ENCODE measurements at places on chromosomes 12 and 14.
A peak's percentile ranks its signal among the peaks of the same experiment; 100 is the strongest.

GRCh38 chr12:27653661-27654060 is 42.6 kb upstream of the REP15 start:
- no peak for DNase-seq

DNA sequence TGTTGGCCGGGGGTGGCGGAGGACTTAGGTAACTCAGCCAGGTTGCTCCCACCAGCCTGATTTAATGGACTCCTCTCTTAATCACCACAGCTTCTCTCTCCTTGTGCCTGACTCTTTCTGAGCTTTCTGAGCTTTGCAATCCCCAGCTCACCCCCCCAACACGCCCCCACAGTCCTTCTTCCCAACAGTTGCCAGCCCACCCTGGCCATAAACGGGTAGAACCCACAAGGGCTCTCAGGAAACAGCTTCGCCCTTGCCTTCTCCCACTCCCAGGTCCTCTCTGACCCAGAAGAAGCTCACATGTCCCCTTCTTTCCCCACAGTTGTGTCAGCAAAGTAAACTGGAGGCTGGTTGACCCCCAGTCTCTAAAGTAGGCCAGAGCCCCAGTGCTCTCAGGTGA is 32.9 kb downstream of the ZFP36L1 start:
- no peak for DNase-seq

- DNase-seq = no peak
These were observed 12.3 kb upstream of the C12orf71 start for GRCh38 chr12:27094726-27095125.

GRCh38 chr14:28077021-28077420 is 689.6 kb upstream of the FOXG1 start:
- DNase-seq = no peak

DNA sequence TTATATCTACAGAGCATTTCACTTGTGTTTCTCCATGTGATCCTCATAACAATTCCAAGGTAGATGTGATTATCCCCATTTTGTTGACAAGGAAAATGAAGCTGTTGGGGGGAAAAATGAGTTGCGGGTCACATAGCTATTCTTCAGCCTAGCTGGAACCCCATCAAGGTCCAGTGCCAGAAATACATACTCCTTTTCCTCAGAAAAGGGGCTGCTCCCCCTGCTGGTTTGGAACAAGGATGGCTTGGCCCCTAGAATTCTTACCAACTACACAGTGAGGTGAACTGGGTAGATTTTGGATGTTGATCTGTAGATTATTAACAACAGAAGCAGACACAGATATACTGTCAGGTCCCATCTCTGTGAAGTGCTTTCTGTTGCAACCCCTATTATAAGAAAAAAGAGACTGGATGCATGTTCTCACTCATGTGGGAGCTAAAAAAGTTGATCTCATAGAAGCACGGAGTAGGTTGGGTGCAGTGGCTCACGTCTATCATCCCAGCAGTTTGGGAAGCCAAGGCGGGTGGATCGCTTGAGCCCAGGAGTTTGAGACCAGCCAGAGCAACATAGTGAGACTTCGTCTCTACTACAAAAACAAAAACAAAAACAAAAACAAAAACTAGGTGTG is 8.9 kb downstream of the IKZF4 start:
- DNase-seq = no peak

GRCh38 chr12:131865180-131865875 is 29.1 kb upstream of the ULK1 start:
- no peak for DNase-seq

- DNase-seq = no peak
These were observed 382.5 kb upstream of the TMTC1 start for GRCh38 chr12:30166006-30166795.

DNA sequence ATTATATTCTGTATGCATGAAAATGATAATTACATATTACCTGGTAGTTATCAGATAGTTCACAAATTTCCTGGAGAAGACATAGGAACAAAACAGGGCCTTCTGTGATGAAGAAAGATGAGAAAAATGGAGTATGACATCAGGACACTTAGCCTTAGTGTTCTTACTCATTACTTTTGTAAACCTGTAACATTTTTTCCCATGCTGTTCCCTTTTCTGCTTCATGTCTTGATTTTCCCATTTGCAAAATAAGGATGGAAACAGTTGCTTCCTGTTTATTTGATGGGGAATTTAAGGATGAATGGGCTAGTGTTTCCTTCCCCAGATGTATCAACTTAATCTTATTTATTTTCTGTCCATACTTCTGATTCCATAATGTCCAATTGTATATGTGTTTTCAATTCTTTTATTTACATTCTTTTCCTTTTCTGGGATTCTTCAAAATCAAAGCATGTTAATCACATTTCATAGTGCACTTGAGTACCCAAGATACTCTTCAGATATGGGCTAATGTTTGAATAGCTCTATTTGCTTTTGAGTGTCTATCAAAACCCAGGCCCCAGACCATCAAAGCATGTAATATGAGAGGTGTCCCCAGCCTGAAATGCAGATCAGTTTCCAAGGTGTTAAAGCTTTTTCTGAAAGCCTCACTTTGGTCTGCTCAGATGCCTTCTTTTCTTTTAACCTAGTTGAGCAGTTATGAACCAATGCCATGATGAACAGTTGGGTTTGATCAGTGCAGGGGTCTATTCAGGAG is 260.5 kb downstream of the RAD51B start:
- no peak for DNase-seq

DNA sequence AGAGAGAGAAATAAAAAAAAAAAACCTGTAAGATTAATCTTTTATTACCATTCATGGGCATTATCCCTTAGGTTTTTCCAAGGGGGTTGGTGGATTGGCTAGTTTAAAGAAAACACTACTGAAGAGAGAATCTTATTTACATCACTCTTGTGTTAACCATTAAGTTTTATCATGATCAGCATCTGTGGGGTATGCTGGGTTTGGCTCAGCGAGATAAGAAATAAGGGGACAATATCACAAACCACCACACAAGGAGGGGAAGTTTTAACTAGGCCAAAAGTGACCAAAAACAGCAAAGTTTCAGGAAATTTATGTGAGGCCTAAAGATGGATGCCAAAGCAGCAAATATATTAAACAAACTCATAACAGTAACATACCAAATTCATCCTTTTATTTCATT is 548.6 kb downstream of the SLC16A7 start:
- no peak for DNase-seq

- no peak for DNase-seq
These were observed 117.6 kb downstream of the TRMT5 start for GRCh38 chr14:60863249-60863648.

GRCh38 chr14:77043984-77044485 is 15.5 kb upstream of the IRF2BPL start:
- DNase-seq = no peak

GRCh38 chr14:49493557-49493956 is 92.6 kb downstream of the RPS29 start:
- no peak for DNase-seq

DNA sequence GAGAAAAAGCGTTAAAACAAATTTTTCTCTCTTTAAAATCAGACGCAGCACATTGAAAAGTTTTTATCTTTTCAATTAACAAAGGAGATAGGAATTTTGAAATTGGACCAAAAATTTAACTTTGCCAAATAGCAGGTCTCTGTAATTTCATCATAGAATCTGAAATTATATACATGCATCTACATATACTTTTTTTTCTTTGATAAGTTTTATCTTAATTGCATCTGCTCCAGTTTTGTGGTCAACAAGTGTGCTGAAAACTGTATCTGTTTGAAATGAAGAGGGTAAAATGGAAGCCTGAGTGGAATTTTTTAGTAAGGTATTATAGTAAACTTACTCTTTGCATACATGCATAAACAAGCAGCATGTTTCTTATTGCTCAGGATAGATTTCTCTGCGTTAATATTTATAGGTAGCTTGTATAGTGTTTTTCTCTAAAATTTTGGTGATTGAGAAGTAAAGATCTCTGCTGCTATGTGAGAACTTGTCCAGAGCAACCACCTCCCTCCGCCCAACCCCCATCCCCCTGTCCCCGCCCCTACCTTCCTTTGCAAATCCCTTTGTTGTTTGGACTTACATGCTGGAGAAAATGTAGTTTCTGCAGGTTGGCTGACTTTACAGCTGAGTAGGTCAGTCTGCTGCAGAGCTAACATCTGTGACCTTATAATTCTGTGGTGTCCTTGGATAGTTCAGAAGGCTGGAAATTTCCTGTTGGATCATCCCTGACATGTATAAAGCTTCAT is 64.6 kb downstream of the VRK1 start:
- DNase-seq = no peak

DNA sequence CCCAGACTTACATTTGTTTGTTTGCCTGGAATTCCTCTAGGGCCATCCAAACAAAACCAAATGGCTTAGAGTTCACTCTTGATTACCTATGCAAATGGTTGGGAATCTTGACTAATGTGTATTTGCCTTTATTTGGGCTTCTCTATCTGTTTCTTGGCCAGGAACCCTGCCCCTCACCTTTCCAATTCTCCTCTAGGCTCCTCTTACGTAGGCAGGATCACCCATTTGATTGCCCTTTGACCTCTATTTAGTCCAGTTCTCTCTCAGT is 123.0 kb upstream of the DYRK2 start:
- no peak for DNase-seq

GRCh38 chr12:49232940-49233841 is 31.7 kb upstream of the TUBA1C start:
- peak; percentile 61 for DNase-seq

DNA sequence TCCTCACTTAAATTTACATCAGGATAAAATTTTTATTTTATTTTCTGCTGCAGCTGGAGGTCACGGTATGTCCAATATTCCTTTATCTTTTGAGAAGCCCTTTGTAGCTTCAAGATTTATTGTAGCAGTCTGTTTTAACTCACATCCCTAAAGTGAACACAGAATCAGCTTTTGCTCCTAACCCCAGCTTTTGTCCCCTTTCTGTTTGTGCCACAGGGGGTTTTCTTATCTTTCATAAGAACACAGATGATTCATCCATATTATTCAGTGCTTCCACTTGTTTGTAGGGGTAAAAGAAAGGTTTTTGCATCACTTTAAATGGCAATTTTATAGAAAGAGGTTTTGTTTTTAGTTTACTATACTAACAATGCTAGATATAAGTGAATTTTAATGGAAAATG is 21.8 kb upstream of the PIK3C2G start:
- no peak for DNase-seq

GRCh38 chr14:72709916-72710611 is 183.8 kb downstream of the DPF3 start:
- no peak for DNase-seq

DNA sequence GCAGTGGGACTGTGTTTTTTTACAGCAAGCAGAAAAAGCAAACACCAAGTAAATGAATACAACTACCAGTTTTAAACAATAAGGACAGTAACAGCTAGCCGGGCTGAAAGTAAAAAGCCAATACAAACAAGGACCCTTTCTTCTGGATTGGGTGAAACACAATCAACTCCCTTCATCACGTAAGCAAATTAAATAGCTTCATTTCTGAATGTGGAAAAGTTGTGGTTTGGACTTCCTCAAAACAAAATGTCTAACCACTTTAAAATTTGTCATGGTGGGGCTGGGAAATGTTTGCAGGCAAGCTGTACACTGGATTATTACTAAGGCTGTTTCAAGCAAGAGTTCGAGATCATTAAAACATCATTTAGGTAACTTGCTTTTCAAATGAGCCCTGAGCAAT is 47.4 kb downstream of the TCHP start:
- no peak for DNase-seq

DNA sequence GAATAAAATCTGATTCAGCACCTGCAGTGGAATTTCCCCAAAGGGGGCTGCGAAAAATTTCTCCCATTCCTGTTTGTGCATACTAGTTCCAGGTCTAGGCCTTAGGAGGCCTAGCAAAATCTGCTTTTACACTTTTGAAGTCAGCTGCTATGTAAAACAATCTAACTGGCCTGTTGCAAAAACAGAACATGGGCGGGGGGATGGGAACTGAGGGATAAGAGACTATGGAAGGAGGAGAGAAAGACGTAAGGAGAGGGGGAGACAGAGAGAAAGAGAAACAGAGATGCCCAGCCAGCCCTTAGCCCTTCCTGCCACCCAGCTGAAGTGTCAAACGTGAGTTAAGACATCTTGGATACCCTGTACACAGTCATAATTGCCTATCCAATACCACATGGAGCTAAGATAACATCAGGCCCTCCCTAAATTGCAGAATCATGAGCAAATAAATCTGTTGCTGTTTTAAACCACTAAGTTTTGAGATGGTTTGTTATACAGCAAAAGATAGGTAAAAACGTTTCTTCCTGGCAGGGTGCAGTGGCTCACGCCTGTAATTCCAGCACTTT is 45.6 kb downstream of the SPTLC2 start:
- DNase-seq = no peak

- no peak for DNase-seq
These were observed 45.9 kb upstream of the IFNG-AS1 start for GRCh38 chr12:67943141-67943892.

GRCh38 chr14:104388541-104389325 is 190.8 kb upstream of the C14orf180 start:
- DNase-seq = no peak

- DNase-seq = no peak
These were observed 9.0 kb upstream of the EAPP start for GRCh38 chr14:34548472-34548981.

- no peak for DNase-seq
These were observed 24.1 kb downstream of the CEP83 start for GRCh38 chr12:94435511-94435927.

DNA sequence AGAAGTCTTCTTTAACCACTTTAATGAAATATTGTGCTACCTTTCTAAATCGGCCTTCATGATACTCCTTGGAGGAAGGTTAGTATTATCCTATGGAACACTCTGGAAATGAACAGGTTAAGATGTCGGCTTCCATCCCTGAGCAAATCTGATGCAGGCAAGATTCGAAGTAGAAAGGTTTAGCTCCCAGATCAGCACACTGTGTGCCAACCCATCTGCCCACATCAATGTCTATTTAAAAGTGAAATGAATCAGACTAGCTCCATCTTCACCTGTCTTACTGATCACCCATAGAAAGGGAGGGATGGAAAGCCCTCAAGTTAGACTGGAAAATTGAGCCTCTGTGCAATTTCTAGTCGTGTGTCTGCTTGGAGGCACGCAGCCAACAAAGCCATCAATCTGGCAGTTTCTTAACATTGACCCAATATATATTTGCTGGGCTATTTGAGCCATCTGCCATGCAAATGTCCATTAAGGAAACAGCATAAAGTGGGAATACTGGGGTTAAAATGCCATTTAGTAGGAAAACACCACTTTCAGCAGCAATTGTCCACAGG is 506.1 kb downstream of the RMST start:
- DNase-seq = no peak

- DNase-seq = no peak
These were observed 22.8 kb downstream of the CEP170B start for GRCh38 chr14:104887623-104888488.

DNA sequence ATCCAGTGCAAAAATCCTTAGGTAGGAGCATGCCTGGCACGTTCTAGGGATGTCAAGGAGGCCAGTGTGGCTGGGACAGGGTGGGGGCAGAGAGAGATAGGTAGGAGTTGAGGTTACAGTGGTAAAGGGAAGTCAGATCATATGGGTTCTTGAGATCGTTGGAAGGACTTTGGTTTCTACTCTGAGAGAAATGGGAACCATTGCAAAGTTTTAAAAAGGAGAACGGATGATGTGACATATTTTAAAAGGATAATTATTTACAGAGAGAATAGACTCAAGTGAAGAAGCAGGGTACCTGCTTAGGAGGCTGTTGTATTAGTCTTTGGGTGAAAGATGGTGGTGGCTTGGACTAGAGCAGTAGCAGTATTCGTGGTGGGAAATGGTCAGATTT is 47.6 kb upstream of the ATP2B1 start:
- no peak for DNase-seq
